ENCODE measurements at places on chromosomes 1 and 21.

DNA sequence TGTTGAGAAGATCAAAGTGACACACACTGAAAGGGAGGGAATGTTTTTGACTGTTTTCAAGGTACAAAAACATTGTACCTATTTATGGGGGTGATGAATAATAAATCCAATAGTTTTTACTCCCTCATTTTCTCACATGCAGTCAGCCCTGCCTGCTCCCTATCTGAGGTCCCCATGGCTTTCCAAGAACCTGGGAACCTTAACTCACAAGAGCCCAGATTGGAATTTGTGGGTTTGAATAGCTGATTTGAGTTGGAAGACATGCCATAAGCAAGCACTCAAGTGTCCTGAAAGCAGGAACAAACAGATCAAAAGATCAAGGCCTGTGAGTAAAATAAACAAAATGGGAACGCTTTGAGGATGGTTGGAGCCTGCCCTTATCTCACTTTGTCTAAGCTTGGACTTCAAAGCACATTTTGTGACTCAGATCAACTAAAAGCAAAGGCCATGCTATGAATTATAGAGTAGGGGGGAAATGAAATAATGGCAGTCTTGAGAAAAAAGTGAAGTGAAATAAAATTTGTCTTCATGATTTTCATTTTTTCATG, 136.6 kb downstream of the LYPLAL1 start:
- no peak for DNase-seq

DNA sequence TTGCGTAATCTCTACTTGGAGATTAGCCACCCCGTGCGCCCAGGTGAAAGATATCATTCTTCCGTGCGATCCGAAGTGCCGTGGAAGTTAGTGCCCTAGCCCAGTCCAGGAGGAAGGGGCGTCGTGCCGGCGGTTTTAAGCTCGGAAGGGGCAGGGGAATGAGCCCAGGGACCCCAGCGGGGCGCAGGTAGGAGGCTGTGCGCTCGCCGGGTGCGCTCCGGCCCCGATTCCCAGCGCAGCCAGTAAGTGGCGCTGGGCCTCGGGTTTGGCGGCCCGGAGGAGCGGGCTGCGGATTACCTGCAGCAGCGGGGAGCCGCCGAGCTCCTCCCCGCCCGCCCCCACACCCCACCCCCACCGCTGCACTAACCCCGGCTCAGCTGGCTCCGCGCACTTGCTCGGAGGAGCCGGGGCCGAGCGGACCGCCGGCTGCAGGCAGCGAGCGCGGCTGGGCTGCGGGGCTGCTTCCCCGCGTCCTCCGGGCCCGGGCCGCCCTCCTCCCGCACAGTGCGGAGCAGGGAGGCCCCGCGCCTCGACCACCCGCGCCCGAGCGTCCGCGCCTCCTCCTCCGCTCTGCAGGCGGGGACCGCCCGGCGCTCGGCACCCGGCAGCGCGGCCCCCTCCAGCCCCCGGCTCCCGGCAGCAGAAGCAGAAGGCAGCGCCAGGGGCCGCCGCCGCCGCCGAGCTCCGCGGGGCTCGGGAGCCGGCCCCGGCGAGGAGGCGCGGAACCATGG, at the start of gene RYR2:
Gene RYR2 (plus strand): TSS at position 390 of the 731 bp plus-strand sequence. CDS start 338 bp downstream, at position 728.
- no peak for DNase-seq

- DNase-seq = no peak
Measured at GRCh38 chr21:27725916-27726315, 759.0 kb upstream of the ADAMTS5 start.

- no peak for DNase-seq
Measured at GRCh38 chr1:171422511-171422910, 62.8 kb upstream of the PRRC2C start.

DNA sequence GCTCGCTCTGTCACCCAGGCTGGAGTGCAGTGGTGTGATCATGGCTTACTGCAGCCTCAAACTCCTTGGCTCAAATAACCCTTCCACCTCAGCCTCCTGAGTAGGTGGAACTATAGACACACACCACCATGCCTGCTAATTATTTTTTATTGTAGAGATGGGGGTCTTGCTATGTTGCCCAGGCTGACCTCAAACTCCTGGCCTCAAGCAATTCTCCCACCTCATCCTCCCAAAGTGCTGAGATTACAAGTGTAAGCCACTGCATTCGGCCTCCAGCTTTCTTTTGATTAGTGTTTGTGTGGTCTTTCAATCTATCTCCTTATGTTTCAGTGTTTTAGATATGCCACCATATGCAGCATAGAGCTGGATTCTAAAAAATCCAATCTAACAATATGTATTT, 19.9 kb upstream of the CSF3R start:
- no peak for DNase-seq

- no peak for DNase-seq
Measured at GRCh38 chr1:112934577-112934976, 21.4 kb downstream of the SLC16A1 start.

DNA sequence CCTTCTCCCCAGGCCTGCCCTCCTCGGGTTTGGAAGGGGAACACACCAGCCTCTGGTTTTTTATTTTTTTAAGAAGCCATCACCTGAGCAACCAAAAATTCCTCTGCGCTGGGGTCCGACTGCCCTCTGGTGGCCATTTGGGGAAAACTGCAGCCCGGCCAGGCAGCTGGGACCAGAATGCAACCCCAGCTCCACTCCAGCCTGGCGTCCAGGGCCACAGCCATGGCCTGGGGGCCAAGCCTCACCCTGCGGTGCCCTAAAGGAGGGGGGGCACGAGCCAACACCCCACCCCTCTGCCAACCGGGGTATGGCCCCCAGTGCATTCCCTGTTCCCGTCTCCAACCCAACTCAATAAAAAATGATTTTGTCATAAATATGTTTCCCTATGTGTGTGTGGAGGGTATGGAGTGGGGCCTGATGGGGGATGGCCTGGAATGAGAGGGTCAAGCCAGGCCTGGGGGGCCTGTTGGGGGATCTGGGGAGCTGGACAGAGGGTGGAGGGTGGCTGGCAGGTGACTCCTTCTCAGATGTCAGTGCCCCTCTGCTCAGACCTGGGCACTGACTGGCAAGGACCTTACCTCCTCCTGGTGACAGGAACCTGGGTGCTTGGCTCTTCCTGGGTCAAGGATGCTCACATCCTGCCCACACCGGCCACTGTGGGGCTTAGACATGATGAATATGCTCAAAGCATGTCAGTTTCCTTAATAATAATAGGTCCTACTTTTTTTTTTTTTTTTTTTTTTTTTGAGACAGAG, 3.2 kb downstream of the GPR3 start:
- peak; percentile 84 for DNase-seq

GRCh38 chr1:93961443-93961842, 52.2 kb upstream of the GCLM start:
- DNase-seq = no peak

DNA sequence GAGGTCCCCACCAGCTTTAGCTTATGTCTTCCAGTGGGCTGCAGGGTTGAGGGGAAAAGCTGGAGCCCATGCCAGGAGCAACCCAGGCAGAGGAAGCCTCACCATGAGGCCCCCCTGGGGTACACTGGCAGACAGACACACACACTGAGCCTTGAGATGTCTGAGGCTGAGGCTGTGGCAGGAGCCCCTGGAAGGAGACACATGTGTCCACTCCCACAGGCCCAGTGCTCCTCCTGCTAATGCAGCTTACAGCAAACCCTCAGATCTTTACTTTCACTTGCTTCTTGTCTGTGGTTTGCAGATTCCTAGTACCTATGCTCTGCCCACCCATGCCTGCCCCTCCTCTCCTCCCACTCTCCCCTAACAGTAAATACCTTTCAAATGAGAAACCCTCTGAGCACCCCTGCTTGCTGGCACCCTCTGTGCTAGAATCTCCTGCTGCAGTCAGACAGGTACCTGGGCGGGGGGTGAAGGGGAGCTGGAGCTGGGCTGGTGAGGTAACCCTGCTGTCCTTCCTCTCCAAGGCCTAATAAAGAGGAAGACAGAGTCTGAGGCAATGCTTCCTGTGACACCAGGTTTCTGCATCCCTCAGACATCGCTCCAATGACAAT, 63.4 kb upstream of the NEK2 start:
- peak; percentile 24 for DNase-seq

DNA sequence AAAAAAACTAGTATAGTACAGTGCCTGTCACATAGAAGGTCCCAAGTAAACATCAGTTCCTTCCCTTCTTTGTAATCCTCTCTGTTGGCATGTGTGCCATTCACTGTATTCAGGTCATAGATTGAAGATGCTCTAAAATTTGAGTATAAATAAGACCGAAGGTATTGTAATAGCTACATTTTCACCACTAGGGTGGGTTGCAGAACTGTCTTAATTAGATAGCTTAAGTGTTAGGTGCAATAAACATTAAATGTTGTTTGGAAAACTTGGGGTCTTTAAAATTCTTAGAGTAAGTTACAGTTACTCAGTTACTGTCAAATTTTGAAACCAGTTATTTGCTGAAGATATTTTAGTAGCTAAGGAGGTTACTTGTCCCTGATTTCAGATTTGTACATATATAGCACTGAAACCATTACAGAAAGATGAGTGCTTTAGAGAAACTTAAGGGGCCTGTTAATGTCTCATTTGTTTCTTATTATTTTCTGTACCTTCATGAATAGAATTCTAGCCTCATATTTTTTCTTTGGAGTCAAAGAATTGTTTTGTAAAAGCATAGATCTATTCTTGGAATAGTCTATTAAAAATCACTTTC, 24.3 kb downstream of the PER3 start:
- peak; percentile 48 for DNase-seq

GRCh38 chr1:83114136-83114834, 884.6 kb downstream of the TTLL7 start:
- no peak for DNase-seq

DNA sequence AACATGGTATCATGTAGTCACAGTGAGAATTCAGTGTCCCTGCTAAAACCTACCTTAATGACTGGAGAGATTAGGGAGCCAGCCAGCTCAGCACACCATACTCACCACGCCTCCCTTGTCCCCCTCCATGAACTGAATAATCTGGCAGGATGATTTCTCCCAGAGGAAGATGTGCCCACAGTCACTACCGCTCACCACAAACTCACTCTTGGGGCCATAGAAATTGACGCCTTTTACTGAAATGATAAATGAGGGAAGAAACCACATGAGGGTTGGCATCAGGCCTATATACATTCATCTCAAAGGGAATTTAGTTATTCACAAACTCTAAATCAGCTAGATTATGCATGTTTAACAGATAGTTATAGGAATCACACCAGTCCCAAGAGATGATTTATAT, 17.4 kb downstream of the PEA15 start:
- DNase-seq = no peak

- no peak for DNase-seq
Measured at GRCh38 chr1:33607444-33608005, 135.1 kb downstream of the ZSCAN20 start.

GRCh38 chr21:42423197-42423675, 19.5 kb downstream of the UBASH3A start:
- DNase-seq = no peak

DNA sequence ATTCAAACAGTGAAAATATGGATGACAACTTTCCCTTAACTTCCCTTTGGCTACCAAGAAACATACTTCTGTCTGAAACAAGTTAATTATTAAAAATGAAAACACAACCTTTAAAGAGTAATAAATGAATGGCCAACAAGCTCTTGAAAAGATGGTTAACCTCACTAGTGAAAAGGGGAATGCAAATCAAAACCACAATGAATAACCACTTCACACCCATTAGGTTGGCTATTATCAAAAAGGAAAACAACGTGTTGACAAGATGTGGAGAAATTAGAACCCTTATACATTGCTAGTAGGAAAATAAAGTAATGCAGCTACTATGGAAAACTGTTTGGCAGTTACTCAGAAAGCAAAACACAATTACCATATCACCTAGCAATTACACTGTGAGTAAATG, 14.1 kb downstream of the COP1 start:
- no peak for DNase-seq

DNA sequence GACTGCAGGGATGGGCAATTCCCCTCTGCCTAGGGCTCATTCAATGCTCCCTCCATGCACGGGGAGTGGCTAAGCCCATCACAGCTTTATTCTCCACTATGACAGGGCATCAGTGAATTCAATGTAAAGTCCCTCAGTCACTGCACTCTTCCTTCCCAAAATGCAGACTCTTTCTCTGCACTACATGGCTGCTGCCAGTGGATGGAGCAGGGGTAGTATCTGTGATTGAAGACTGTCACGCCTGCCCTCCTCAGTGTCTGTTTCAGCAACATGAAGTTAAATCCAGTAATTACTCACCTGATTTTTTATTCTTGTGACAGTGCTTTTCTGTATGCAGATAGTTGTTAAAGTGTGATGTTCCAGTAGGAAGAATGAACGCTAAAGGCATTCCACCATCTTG, 1323.2 kb downstream of the AMY1C start:
- no peak for DNase-seq

GRCh38 chr21:35281956-35282355, 232.9 kb upstream of the RUNX1 start:
- peak; percentile 89 for DNase-seq

DNA sequence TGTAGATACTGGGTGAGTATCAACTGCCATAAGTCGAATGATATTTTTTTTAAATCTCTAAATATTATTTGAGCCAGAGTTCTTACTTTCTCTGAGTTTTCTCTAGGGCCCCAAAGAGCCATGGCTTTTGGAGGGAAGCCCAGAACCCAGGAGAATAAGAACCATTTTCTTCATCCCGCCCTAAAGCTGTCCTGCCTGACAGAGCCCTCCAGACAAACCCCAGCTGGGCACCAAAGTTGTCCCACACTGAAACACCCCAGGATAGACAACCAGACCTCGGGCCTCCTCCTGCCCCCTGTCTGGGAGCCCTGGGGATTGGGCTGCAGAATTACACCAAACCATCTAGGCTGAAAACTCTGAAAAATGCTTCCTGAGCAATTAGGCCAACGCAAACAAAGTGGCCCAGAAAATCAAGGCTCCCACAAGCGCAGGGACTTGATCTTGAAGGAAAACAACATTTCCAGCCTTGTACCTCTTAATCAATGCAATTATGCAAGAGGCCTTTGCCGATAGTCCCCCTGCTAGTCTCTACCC, 113.1 kb downstream of the RRAGC start:
- DNase-seq = no peak

DNA sequence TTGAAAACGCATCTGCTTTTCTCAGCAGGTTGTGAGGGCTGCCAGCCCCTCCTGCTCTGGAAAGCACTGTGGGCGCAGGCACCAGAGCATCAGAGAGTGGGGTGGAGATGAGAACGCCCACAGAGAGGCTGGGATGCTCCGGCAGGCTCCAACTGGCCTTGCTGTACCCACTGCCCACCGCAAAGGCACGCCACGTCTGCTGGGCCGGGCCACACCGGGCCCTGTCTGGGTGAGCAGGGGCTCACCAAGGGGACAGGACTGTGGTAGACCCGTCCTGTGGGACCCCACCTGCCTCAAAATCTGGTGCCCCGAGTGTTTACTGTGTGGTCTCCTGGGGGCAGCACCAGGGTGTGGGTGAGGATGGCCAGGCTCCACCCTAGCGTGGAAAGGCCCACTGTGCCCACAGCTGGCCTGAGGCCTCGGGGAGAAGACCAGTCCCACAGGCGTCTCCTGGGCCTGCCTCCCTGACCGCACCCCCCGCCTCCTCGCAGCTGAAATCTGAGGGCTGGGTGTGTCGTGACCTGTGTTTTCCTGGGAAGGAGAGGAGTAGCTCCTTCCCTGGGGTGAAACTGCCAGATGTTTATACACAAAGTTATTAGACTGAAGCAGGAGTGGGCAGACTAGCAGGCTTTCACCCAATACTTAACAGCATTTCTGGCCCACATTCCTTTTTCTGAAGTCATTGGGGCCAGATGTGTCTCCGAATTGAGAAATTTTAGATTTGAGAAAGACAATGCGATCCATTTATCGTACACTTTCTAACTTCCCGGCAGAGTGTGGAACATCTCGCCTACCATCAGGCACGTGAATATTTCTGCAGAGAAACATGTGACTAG, 53.8 kb downstream of the STUM start:
- DNase-seq = no peak
